ENCODE measurements at places on chromosomes 4 and X. TPM values are rescaled to one million over a fixed set of nuclear protein-coding genes. Genes with fewer than 3 reads are reported as not detected.

- no peak for DNase-seq
These were observed 3.6 kb upstream of the FHL1 start for GRCh38 chrX:136143711-136144110.

The TMEM33 gene
- total RNA-seq = 66.2 TPM

DNA sequence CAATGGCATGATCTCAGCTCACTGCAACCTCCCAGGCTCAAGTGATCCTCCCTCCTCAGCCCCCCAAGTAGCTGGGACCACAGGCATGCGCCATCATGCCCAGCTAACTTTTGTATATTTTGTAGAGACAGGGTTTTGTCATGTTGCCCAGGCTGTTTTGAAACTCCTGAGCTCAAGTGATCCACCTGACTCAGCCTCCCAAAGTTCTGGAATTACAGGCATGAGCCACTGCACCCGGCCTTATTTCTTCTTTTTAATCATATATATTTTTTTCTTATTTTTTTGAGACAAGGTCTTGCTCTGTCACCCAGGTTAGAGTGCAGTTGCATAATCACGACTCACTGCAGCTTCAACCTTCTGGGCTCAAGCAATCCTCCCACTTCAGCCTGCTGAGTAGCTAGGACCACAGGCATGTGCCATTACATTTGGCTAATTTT is 184.0 kb downstream of the TSPAN5 start:
- no peak for DNase-seq

DNA sequence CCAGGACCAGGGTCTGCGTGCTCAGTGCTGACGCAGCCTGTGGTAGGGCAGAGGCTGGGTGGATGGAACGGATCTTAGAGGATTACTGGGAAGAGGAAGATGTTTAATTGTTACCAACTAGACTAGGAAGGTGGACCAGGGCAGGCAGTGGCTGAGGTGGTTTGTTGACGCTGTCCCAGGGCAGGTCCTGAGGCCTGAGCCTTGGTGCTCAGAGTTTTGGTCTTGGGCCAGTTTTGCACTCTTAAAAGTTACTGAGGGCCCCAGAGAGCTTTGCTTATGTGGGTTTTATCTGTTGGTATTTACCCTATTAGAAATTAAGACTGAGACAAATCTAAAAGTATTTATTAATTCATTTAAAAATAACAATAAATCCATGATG is 20.4 kb downstream of the RNF212 start:
- no peak for DNase-seq

DNA sequence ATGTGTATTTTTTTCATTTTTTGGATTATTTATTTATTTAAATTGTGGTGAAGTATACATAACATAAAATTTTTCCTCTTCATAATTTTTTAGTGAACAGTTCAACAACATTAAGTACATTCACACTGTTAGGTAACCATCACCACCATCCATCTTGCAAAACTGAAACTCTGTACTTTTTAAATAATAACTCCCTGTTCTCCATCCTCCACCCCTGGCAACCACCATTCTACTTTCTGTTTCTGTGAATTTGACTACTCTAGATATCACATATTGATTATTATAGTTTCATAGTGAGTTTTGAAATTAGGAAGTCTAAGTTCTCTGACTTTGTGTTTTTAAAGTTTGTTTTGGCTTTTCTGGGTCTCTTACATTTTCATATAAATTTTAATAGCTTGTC is 89.3 kb upstream of the STX18 start:
- DNase-seq = no peak

The DACH2 gene
- not detected for total RNA-seq

DNA sequence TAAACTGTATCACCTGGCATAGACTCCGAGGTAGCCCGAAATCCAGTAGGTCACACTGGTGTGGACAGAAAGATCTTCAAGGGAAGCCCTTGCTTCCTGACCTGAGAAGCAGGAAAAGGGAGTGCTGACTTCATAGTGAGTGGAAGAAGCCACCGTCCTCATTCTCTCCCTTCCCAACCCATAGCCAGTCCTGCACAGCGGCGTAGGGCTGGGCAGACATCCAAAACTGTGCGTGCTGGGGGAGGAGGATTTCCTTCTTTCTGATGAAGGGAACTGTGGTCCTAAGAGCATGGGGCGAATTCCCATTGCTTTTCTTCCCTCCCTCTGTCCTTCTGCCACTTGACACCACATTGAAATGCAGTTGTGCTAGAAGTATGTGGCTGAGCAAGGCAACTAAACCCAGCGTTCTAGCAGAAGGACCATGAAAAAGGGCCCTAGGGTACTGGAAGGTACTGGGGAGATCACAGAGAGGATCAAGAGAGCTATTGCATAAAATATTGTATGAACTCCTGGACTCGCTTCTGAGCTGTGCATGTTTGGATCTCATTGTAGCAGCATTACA is 66.9 kb downstream of the STOX2 start:
- no peak for DNase-seq

GRCh38 chr4:152678841-152679240 is 956 bp downstream of the TMEM154 start:
- no peak for DNase-seq

- no peak for DNase-seq
These were observed 64.3 kb upstream of the CCDC160 start for GRCh38 chrX:134172588-134173259.

GRCh38 chrX:79556800-79557199 is 189.7 kb upstream of the ITM2A start:
- no peak for DNase-seq

The RBM47 gene
- total RNA-seq = 62.1 TPM

GRCh38 chrX:149825424-149825823 is 43.7 kb downstream of the MAGEA9 start:
- peak; percentile 63 for DNase-seq

- no peak for DNase-seq
These were observed 78.4 kb downstream of the CDS1 start for GRCh38 chr4:84661191-84661939.

- DNase-seq = no peak
These were observed 173.1 kb downstream of the GASK1B start for GRCh38 chr4:157999723-158000122.

DNA sequence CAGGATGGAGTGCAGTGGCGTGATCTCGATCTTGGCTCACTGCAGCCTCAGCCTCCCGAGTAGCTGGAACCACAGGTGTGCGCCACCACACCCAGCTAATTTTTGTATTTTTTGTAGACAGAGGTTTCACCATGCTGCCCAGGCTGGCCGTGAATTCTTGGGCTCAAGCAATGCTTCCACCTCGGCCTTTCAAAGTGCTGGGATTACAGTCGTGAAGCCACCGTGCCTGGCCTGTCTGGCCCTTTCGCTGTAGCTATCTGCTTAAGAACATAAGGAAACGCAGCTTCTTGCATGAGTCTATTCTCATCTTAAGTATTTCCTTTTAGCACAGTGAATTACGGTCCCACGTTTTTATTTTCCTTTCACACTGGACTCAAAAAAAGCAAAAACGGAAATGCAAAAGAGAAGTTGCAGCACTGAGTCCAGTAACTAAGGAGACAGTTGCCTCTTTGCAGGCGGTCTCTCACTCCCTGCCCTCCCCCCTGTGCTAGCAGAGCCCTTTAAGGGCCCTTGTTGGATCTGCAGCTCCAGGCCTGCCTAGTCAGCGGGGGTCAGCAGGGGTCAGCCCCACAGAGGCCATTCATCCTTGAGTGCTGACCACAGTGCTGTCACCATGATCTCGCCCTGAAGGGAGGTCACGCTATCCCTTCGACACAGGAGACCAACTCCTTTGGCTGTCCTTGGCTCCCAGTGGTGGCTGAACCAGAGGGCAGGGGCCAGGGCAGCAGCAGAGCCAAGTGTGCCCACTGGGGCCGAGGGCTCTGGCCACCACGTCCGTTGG is 21.8 kb upstream of the TBC1D14 start:
- DNase-seq = no peak

The IL2RG gene
- total RNA-seq = 5.1 TPM

The NAA11 gene
- total RNA-seq = not detected

The SOWAHB gene
- total RNA-seq = 6.3 TPM

The NPY2R gene
- total RNA-seq = not detected

GRCh38 chr4:71406459-71406963 is 67.7 kb downstream of the SLC4A4 start:
- no peak for DNase-seq

DNA sequence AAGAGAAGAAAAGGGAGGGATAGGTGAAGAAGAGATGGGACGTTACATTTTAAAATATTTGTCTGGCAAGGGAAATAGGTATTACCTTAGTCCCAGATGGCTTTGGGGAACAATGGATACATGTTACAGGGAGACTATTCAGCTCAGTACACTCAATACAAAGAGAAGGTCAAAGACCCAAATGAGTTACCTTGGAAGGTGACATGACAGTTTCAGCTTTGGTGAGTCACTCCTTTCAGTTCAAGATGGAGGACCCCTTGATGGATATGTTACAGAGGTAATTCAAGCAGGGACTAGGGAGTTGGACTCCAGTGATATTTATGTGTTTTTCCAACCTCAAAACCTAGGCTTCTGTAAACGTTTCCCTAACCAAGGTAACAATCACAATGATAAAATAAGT is 5.0 kb downstream of the NOA1 start:
- no peak for DNase-seq

- no peak for DNase-seq
These were observed 68.0 kb upstream of the ATXN3L start for GRCh38 chrX:13387666-13388494.

The GJB1 gene
- total RNA-seq = 37.6 TPM

DNA sequence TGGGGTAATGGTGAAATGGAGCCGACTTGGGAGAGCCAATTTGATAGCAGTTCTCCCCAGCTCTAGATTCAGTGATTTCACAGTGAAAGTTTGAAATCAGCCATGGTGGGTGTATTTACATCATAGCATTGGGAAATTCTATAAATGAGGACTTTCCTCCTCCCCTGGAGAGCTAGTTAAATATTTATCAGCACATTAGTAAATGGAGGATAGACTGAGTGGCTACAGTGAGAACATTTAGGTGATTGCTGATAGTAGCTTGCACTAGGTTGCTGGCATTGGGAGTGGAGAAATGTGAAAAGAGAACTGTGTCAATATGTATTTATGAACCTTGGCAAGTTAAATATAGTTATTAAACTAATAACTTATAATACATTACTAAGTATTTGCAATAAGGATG is 347.3 kb downstream of the CCSER1 start:
- DNase-seq = no peak

The P2RY4 gene
- 0.18 TPM for total RNA-seq

DNA sequence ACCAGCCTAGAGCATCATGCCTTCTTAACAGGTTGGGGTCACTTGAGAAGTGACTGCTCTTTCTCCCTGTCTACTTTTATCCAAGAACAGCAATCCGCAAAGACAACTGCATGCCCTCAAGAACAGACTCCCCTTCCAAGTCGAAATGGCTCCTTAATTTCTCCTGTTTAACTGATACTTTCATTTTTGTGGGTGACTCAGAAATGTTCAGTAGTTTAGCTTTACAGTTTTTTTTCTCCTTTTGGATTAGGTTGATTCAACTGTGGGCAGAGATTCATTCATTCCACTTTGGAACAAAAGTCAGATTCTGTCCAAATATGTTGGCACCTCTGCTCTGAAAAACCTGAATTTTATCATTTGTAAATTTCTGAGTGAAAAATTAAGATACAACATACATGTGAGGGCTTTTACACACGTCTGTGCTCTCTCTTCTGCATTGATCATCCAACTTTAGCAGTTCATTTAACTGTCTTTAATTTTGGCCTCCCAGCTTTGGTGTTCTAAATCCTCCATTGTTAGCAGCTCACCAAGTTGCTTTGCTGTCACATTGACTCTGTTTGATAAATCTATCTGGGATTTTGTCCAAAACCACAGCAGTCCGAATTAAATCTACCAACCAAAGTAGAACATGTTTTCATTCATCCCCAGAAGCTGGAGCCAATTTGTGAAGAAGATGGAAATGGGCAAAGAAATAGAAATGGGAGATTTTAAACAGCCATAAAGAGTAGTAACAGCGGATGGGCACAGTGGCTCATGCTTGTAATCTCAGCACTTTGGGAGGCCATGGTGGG is 50.0 kb downstream of the HOPX start:
- no peak for DNase-seq

DNA sequence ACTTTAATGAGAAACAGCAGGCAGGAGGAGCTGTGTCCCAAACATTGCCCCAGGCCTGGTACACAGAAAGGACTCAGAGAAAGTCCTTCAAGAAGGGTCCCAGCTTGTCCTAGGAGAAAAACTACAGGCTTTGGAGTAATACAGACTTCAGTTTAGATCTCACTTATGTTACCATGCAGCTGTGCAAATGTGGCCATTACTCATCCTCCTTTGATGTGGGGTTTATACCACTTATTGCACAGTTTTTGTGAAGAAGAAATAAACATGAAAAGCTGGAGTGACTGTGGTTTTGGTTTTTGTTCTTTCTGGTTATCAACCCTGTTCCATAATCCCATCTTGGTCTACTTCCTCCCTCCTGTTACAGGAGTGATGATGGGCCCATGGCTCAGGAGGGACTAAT is 8.1 kb upstream of the CYTL1 start:
- DNase-seq = no peak

- DNase-seq = peak; percentile 53
These were observed 1.5 kb downstream of the ELF4 start for GRCh38 chrX:130108647-130109428.

DNA sequence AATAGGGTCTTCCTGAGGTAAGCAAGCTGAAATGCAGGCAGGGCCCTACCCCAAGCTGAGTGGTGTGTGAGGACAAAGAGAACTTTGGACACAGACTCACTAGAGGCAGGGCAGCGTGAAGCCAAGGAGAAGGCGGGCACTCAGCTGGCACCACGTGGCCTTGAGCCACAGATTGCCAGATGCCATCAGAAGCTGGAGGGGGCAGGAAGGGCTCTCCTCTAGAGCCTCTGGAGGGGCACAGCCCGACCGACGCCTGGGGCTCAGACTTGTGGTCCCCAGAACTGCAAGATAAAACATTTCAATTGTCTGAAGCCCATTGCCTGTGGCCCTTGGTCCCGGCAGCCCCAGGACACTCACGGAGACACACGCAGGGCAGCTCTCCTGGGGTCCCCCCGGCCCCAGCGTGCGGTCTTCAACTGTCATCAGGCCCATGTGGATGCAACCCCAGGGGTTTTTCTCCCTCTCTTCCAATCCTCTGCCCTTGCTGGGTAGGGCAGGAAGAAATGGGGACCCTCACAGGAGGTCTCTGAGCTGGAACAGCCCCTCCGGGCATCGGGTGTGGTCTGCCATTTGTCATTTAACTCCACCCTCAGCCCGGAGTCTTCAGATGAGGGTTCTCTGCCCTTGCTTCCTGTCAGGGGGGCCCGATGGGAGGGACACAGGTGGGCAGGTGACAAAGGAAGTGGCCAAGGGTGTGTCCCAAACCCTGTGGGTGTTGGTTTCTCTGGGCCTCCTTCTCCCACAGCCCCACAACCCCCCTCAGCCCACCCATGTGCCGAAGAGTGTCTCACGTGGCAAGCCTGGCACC is 22.2 kb downstream of the HMX1 start:
- no peak for DNase-seq

DNA sequence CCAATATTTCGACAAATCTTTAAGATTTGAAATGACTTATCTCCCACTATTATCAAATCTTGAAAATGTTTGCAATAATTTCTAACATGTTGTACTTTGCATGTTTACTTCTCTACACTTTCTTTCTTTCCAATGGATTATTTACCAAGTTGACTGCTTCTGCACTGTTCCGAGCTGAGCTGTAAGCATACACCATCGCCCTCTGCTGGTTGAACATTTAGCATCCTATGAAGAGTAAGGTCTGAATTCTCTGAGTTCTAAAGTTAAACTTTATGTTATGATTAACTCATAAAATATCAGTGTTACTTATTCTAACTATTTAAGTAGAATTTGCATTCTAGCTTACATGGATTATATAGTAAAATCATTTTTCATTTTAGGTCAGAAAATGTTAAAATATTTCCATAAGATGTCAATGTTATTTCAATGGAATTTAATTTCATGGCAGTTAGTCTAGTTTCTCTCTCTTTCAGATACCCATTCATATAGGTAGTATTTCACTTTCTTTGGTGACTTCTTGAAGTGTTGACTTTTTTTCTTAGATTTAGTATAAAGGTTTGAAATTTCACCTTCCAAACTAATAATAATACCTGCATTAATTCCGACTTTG is 137.4 kb downstream of the DKK2 start:
- DNase-seq = peak; percentile 38

The SLC2A9 gene
- 17.5 TPM for total RNA-seq

Data from Caco-2 (cell line).